ENCODE measurements at places on chromosomes 1 and 21.

- no peak for DNase-seq
Measured at GRCh38 chr1:156643049-156643777, 1.3 kb downstream of the BCAN start.

DNA sequence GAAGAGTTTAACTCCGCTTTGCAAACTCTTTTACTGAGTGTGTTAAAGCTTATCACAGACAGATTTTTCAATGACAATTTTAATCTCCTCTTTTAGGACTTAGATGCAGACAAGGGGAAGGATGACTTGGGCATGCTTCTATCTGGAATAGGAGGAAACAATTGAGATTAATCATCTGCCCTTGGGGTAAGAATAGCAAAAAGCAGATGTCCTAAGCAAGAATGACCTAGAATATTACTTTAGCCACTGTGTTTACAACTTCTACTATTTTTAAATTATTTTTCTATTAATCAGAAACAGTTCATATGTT lies 569.0 kb upstream of the ADGRL2 start:
- DNase-seq: no peak

DNA sequence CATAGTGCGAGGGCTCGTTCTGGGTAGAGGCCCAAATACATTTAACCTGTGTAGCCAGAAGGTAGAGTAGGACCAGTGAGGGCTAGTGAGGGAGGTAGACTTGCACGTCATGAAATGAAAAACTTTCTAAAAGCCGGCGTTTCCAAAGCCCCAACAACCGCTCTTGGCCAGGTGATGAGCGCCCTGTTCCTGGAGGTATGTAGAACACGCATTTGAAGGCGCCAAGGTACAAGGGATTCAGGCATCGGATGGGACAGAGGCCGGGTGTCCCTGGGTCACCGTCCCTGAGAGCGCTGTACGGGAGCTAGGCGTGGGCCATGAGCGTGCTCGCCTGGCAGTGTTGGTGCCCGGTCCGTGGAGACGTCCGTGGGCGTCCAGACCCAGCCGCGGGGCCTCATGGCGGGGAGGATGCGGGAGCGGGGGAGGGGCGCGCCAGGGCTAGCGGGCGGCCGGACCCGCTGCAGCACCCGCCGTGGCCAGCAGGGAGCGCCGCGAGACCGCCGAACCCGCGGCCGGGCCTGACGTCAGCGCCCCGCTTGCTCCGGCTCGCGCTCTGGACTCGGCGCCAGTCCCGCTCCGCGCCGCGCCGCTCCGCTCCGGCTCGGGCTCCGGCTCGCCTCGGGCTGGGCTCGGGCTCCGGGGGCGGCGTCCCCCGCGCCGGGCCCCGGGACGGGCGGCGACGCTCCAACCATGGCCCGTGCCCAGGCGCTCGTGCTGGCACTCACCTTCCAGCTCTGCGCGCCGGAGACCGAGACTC lies at the start of gene PTPRU:
TSS of gene PTPRU (plus strand) at position 568 of the 757 bp plus-strand sequence. CDS start at position 691, 123 bp downstream.
- peak; percentile 89 for DNase-seq

GRCh38 chr1:12486401-12487005 lies 131.5 kb downstream of the DHRS3 start:
- no peak for DNase-seq

DNA sequence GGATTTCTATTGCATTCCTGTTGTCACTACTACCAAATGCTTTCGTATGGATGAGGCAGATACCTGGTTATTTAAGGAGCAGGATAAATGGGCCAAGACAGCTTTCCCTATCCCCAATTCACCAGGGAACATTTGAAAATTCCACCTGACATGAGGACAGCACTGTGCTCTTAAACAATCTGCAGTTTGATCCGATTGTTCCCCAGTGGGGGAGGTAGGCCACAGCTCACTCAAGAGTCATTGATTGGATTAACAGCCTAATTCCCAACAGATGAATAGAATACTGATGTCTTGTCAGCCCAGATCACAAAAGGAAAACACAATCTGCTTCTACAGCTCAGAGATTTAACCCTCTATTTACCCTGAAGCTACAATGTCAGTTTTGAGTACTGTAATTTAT lies 123.9 kb downstream of the LHX4 start:
- DNase-seq: peak; percentile 31

DNA sequence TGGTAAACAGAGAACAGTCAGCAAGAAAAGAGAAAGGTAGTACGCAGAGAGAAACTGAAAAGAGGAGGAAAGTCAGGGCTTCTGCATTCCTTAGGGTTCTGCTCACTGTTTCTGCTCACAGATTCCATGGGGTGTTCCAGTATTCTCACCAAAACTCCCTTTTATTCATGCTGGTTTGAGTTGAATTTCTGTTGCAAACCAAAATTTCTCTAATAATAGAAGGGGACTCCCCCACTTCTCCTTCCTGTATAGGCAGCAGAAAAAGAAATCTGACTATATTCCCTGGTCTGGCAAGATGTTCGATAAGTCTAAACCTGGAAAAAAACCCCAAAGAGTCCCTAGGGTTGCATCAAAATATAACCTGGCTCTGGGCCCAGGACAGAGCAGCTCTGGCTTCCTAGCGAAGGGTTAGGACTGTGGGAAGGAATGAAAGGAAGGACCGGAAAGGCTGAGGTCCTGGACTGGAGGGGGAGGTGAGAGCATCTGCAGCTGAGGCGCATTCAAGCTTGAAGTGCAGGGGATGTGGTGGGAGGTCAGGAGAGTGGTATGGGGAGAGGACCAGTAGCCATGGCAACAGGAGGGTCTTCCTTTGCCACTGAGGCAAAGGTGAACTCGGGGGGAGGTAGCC lies 18.8 kb upstream of the RGS16 start:
- no peak for DNase-seq

GRCh38 chr1:66366634-66367033 lies 167.3 kb upstream of the SGIP1 start:
- DNase-seq: no peak

GRCh38 chr1:7454895-7455784 lies 316.0 kb upstream of the VAMP3 start:
- DNase-seq: no peak

GRCh38 chr1:157949074-157949354 lies 44.4 kb upstream of the KIRREL1 start:
- DNase-seq: no peak

DNA sequence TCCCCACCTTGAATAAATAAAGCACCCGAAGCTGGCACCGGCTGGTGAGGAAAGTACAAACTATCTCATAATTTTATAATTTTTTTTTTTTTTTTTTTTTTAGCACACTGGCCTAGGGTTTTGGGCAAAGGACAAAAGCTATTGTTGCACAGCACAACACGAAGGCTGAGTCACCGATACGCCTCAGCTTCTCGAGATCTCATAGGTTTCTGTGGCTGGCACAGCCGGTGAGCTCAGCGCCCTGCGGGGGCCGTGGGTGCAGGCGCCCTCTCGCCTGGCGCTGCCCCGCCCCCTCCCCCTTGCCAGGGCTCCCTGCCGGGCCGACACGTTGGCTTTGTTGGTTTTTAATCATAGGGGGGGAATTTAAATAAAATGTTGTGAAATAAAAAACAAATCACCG lies 17.2 kb downstream of the CASZ1 start:
- DNase-seq: no peak

DNA sequence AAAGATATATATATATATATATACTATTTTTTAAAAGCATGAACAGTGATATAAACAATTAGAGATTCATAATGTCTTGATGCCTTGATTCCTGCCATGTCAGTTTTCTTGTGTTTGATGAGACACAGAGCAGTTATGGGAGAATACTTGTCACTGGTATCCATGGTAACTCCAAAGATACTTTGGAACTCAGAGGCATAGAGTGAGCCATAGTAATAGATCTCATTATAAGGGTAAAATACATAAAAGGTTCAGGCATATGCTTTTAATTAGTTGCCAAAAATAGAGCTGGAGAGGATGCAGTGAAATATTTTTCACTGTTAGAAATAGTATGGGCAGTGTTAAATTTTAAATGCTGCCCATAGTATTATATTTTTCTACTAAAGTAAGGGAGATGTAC lies 134.1 kb downstream of the SYT14 start:
- no peak for DNase-seq

- no peak for DNase-seq
Measured at GRCh38 chr1:227472772-227473171, 90.6 kb upstream of the ZNF678 start.

GRCh38 chr1:31429583-31429982 lies 16.6 kb downstream of the SERINC2 start:
- no peak for DNase-seq

DNA sequence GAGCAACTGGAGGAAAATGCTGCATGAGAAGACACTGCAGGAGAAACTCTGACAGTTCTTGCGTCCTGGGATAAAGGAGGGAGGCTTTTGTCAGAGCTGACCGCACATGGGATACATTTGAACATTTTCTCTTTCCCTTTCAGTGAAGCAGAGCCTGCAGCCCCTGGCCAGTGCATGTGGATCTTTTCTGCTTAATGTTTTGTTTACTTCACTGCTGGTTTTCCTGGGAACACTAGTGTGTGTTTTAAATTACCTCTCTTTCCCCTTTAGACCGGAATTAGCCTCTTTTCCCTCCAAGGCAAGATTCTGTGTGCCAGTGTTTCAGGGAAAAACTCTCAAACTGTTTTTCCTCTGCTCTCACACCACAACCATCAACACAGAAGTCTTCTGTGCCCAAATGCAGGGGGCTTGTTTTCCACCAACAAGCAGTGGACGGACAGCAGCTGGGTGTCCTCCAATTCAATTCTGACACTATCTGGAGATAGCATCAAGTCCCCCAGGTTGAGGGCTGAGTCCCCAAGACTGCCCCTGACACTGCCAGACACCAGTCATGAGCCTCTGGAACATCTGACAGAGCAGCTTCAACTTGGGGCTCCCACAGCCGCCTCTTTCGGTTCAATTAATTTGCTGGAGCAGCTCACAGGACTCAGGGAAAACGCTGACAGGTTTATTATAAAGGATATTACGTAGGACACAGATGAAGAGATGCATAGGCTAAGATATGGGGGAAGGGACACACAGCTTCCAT lies 136.2 kb downstream of the RHOU start:
- DNase-seq: no peak

DNA sequence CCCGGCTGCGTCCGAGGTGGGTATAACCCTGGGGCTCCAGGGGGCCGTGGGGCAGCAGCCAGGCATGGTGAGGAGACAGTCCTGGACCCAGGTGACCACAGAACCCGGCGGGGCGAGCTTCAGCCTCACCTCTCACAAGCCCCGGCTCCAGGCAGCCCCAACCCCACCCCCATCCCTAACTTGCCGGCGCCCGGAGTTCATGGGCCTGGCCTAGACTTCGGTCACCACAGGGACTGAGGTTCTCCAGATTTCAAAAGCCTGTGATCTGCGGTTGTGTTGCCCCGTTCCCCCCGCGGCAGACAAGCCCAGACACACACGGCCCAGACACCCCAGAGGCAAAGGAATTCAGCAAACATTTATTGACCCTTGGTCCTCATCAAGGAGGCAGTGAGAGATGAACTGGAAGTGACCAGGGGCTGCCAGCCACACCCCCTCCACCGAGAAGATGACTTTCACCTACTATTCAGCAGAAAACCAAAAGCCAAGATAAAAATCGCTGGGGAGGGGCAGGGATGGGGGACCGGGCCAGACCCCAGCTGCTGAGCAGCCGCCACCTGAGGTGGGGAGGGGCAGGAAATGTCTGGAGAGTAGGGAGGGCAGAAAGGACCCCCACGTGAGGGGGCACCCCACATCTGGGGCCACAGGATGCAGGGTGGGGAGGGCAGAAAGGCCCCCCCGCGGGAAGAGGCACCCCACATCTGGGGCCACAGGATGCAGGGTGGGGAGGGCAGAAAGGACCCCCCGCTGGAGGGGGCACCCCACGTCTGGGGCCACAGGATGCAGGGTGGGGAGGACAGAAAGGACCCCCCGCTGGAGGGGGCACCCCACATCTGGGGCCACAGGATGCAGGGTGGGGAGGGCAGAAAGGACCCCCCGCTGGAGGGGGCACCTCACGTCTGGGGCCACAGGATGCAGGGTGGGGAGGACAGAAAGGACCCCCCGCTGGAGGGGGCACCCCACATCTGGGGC lies 3.9 kb downstream of the HES4 start:
- DNase-seq: no peak

DNA sequence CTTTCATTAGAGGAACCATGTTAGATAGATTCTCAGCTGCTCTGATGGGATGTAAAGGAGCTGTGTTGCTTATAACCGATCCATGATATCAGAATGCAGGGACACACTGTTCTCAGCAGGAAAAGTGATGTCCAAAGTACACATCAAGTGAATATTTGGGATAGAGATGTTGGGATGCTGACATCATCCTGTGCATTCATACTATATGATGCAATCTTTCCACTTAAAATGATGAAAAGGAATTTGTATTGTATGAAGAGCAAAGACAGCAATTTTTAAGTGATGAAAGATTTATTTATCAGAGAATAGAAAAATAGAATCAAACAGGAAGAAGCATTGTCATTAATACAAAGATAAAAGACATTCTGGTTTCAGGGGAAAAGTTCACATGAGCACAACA lies 110.1 kb downstream of the ERG start:
- no peak for DNase-seq

DNA sequence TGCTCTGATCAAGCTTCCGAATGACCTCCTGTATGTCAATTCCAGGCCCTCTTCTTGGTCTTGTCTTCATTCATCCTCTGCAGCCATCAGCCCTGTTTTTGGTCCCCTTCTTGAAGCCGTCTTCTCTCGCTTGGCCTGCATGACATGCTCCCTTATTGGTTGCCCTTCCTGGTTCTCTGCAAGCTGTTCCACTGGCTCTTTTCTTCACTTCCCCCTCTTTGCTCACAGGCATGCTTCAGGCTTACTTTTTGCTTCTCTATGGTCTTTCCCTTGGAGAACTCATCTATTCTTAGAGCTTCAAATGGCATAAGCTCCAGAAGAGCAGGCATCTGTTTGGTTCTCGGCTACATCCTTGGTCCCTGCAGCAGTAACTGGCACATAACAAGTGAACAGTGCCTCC lies 38.8 kb downstream of the PDPN start:
- no peak for DNase-seq

DNA sequence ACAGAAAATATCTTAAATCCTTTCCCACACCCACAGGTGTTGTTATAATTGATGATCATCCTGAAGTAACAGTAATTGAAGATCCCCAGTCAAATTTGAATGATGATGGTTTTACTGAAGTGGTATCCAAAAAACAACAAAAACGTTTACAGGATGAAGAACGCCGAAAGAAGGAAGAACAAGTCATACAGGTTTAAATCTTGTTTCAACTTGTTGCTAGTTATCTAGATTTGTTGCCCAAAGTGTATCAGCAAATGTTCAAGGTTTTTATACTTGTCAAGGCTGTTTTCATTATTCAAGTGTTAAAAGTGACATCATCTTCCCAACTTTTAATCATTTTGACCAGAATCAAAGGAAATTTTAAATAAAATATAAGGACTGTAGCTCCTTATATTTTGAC lies 64.7 kb downstream of the PRRC2C start:
- no peak for DNase-seq

DNA sequence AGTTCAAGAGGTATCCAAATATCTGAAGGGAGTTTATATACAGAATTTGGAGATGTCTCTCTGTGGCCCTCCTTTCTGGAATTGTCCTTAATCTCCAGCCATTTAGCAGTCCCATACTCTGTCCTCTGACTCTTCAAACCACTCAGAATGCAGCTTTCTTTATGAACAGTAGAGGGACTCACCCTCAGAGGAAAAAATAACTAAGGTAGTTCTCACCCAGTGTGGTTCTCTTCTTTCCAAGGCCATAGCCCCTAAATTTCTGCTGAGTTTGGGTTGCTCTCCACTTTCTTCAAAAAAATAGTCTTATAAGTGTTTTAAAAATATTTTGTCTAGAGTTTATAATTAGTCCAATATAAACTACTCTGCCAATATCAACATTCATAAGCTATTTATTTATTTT lies 369.7 kb downstream of the MATN1 start:
- DNase-seq: no peak

GRCh38 chr1:56509713-56510641 lies 69.4 kb downstream of the PLPP3 start:
- peak; percentile 38 for DNase-seq

- DNase-seq: no peak
Measured at GRCh38 chr21:25772686-25773085, 37.9 kb downstream of the GABPA start.

Data from glutamatergic neuron (in vitro differentiated cells).